ENCODE measurements at places on chromosomes 7 and 10. TPM values are rescaled to one million over a fixed set of nuclear protein-coding genes. Genes with fewer than 3 reads are reported as not detected.

- no peak for DNase-seq
Measured at GRCh38 chr10:108452533-108452932, 1288.0 kb upstream of the SORCS1 start.

DNA sequence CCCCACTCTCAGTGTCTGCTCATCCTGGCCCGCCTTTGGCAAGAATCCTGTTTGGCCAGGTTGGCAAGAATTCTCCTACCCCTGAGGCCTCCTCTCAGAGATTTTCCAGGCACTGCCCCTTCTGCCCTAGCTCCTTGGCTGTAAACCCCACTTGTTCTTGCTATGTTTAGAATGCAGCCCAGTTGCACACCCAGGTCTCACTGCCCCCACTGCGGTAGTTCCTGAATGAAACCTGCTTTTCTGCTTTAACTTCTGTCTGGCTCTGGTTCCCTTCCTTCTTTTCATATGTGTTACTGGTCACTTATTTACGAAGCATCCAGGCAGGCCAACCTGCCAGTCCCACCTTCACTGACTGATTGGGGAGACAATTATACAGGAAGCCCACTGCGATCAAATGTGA, 576.9 kb downstream of the GLRX3 start:
- no peak for DNase-seq

- no peak for DNase-seq
Measured at GRCh38 chr10:101856626-101857025, 13.0 kb upstream of the KCNIP2 start.

DNA sequence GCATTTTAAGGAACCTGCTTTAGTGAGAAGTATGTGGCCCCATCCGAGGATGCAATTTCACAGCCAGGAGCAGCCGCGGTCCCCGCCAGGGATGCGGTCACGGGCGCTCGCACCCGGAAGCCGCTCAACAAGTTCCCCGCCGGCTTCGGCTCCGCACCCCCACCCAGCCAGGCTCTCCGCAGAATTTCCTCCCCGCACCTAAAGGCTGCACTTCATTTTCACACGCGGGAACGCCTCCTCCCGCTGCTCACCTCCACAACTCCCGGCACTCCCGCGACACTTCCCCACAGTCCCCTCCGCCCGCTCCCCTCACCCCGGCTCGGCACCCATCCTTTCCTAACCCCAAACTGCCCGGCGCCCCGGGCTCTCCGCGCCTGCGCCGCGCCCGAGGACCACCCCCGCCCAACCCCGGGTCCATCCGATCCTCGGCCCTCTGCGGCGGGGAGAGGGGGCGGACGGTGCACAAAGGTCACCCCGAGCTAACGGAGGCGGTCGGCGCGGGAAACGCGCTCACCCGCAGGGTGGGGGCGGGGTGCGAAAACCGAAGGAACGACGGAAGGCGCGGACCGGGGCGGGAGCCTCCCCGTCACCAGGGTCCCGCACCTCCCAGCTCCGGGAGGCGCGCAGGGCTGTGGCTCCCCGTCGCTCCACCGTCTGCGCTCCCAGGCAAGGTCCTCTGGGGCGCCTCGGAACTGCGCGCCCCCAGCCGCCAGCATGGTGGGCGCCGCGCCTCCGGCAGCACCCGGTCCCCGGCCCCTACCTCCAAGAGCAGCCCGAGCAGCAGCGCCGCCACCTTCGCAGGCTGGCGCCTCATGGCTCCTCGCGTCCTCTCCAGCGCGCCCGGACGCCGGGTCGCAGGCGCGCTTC, 558 bp downstream of the VOPP1 start:
- DNase-seq = peak; percentile 86

Gene NEUROD6
- total RNA-seq = not detected
